ENCODE measurements at places on chromosomes 1 and 21. TPM values are rescaled to one million over a fixed set of nuclear protein-coding genes. Genes with fewer than 3 reads are reported as not detected.

DNA sequence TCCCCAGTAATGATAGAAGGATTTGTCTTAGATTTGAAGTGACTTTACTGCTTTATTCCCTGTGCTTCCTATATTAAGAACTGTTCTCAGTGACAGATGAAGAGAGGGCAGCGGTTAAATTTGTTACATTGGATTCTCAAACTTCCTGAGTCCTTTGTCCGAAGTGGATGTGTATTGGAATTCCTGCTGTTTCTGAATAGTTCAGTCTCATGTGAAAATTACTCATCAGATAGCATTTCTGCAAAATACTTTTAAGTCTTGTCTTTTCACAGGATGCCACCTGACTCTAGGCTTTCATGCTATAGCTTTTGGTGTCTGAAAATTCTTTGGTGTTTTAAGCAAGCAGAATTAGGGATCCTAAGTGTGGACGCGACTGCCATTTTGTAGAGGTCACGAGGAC is 83.6 kb downstream of the PRDM2 start:
- no peak for DNase-seq

ADAMTS5 gene
- total RNA-seq = 3.6 TPM

DNA sequence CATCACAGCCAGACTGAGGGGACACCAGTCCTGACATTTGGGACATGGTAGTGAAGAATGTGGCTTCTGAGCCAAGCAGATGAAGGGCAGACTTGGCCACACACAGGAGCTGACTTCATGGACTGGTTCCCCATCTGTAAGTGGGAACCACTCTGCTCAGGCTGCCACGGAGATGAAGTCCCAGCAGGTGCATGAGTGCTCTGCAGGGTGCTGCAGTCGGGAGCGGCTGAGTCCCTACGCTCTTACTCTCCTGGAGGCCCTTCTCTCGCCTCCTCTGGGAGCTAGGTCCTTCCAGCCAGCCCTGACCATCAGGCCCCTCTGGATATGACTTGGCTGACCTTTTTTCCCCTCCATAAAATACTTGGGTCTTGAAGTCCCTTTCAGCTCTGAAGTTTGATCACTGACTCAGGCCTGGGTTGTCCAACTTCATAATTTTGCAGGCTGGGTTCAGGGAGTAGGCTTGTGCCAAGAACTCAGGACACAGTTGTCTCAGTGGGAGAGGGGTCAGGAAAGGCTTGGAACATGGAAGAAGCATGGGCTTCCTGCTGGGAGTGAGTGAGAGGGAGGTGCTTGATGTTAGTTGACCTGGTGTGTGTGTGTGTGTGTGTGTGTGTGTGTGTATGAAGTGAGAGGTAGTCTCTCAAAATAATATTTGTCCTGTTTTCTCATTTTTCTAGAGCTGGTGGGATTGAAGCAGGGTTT is 21.0 kb upstream of the EPS8L3 start:
- DNase-seq = peak; percentile 34

DNA sequence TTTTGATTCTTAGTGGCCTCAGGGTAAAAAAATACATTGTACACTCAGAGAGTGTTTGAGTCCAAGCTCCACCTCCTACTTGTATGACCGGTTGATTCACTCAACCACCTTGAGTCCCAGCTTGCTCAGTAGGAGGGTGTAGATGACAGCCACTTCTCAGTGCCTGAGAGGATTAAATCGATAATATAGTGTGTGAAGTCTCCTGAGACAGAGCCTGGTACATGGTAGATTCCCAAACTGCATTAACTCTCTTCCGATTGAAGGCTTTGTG is 38.4 kb downstream of the NCMAP start:
- no peak for DNase-seq

VAV3 gene
- total RNA-seq = 1.7 TPM

DNA sequence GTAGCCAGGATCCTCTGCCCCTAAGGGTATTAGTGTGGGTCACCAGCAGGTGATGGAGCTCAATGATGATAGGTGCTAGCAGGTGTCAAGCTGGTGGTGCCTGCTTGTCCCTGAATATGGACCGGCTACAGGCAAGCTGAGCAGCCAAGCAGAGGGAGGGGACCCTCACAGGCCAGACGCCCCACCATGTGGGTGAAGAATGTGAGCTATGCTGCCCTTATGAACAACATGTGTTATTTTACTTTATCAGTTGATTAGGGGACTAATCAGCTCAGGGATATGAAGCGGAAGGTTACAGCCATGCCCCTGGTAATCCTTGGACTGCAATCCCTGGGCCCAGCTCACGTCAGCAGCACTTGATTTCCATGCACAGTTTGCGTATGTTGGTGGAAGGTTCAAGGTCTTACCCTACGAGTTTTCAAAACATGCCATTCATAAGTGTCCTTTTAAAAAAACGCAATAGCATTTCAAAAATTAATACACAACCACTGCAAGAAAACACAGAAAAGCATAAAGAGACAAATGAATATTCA is 106.0 kb downstream of the CDC7 start:
- no peak for DNase-seq

GRCh38 chr1:229027158-229027557 is 243.8 kb upstream of the RAB4A start:
- no peak for DNase-seq

- DNase-seq = no peak
Observed at GRCh38 chr1:24966121-24966723, 36.1 kb upstream of the RUNX3 start.

GRCh38 chr1:227094249-227094966 is 154.3 kb downstream of the COQ8A start:
- DNase-seq = no peak

AMY1A gene
- not detected for total RNA-seq

- no peak for DNase-seq
Observed at GRCh38 chr1:1407636-1408318, 684 bp upstream of the MRPL20 start.

KDF1 gene
- 0.68 TPM for total RNA-seq

DNA sequence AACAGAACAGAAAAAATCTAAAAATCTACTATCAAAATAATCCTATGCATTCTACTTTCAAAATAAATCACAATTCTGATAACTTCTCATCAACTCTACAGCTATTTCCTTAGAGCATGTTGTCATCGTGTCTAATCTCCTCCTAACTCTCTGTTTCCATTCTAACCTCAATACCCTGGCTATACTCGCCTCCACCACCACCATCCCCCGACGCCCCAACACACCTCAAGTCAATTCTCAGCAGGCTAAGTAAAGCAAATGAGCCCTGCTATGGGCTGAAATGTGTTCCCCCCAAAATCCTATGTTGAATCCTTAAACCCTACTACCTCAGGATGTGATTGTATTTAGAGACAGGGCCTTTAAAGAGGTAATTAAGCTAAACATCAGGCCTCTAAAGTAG is 34.6 kb downstream of the NRDC start:
- DNase-seq = no peak

- DNase-seq = no peak
Observed at GRCh38 chr1:143625886-143626285, 345.9 kb downstream of the FAM72C start.

APCS gene
- total RNA-seq = not detected

DNA sequence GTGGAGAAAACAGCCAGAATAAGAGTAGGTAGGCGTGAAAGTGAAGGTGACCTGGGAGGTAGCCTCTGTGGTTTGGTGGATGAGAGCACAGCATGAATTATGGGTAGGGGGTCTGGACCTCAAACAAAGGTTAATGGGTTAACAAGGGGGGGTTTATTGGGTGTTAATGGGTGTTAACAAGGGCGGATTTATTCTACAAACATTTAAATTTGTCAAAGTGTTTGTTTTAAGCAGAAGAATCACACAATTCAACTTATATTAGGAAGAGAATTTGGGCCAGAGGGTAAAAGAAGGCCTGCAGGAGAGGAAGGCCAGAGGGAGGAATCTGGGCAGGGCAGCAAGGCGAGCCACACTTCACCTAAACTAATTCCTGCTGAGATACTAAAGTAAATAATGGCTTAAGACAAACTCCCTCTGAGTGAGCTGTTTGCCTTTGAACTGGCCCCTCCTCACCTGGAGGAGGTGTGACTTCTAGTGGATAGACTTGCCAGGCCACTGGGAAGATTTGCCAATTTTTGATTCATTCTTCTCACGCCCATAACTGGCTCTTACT is 191.7 kb downstream of the GIPC2 start:
- DNase-seq = no peak

- DNase-seq = no peak
Observed at GRCh38 chr1:183674339-183674738, 21.2 kb upstream of the APOBEC4 start.

GRCh38 chr21:35044770-35045541 is 4.1 kb downstream of the RUNX1 start:
- DNase-seq = no peak

- no peak for DNase-seq
Observed at GRCh38 chr1:65725064-65725463, 67.6 kb upstream of the PDE4B start.

GRCh38 chr1:185674201-185674600 is 60.0 kb upstream of the HMCN1 start:
- DNase-seq = no peak

GRCh38 chr1:234750922-234751627 is 141.1 kb upstream of the IRF2BP2 start:
- no peak for DNase-seq

MATN1 gene
- not detected for total RNA-seq

GRCh38 chr1:119010201-119010600 is 22.1 kb upstream of the TBX15 start:
- no peak for DNase-seq

KAZN gene
- total RNA-seq = 4.3 TPM

DNA sequence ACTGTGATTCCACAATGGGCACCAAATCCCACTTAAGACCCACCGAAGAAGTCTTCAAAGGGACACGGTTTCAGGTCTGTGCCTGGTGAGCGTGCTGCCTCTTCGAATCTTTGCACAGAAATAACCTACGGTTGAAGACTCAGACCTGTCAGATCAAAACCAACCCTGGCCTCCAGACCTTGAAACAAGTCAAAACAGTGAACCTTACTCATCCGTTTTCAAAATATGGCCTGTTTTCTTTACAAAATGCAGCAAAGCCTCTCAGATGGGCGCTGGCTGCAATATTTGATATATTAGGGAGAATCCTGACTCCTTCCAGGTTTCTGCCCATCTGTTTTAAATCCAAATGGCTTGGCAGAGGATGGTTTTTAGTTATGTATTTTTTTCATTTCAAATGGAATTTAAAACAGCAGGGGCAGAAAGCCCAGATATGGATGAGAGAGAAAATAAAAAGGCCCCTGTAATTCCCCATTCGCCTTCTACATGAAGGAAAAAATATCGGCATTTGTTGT is 14.0 kb downstream of the JUN start:
- no peak for DNase-seq

- no peak for DNase-seq
Observed at GRCh38 chr1:90149101-90149500, 154.2 kb downstream of the ZNF326 start.

DNA sequence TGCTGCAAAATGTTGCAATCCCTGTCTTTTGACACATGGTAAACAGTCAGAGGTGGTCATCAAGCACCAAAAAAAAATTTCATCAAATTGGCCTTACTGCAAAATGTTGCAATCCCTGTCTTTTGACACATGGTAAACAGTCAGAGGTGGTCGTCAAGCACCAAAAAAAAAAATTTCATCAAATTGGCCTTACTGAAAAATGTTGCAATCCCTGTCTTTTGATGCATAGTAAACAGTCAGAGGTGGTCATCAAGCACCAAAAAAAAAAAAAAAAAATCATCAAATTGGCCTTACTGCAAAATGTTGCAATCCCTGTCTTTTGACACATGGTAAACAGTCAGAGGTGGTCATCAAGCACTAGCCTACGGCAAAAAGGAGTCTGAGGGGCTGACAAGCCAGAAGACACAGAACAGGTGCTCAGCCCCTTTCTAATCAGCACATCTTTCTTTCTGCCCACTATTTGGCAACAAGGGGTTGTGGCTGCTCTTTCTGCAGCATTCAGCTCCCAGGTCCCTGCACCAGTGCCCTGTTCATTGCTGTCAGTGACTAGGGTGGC is 223.8 kb downstream of the KCNH1 start:
- no peak for DNase-seq

DNA sequence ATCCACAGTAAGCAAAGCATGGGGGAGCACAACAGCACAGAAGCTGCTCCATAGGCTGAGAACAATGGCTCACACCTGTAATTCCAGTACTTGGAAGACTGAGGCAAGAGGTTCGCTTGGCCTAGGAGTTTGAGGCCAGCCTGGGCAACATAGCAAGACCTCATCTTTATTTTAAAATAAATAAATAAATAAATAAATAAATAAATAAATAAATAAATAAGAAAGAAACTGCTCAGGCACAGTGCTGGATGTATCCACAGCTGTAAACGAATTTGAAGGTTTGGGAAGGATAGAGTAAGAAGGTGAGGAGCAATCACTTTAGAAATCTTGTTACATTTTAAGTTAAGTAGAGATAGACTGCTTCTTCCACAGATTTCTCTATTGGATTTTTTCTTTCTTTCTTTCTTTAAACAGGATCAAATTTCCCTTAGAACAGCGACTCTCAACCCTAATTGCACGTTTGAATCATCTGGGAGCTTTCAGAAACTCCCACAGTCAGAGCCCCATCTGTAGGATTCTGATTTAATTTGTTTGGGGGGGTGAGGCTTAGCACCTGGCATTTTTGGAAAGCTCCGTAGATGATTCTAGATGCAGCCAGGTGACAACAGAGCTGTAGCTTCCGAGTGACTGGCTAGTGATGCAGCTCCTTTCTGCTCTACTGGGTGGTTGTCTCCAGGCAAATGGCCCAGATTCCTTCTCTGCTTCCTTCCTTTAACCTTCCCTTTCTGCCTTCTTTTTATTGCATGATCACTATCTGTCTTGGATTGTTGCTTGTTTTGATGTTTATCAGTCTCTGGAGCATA is 53.5 kb downstream of the S1PR1 start:
- DNase-seq = no peak

MMP23B gene
- total RNA-seq = 36.2 TPM

GBP3 gene
- 9.3 TPM for total RNA-seq

SLC45A1 gene
- 2.5 TPM for total RNA-seq

SMCP gene
- total RNA-seq = not detected

NTNG1 gene
- 0.38 TPM for total RNA-seq

DNA sequence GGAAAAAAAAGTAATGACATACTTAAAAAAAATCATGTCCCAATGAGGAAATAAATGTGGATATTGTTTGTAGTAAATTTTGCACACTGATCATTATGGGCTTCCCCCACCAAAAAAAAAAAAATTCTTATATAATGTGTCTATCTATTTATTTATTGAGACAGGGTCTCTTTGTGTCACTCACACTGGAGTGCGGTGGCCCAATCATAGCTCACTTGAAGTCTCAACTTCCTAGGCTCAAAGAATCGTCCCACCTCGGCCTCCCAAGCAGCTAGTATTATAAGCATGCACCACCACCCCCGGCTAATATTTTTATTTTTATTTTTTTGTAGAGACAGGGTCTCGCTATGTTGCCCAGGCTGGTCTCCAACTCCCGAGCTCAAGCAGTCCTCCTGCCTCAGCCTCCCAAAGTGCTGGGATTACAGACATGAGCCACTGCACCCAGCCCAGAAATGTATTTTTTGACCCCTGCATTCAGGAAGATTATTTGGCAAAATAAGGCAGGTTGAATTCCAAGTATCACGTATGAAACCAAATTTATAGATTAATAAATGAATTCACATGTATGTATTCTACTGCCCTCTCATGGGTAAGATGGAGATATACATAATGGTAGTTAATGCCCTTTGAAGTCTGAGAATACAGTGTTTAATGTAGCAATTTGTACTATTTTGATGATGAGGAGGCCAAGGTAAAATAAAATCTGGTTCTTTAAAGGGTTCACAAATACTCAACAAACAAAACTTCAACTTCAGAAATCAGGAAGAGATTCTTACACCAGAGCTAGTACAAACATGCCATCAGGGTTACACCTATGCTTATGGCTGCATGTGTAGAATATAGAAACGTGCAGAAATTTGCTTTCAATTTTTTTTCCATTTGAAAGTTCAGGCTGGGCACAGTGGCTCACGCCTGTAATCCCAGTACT is 1.4 kb upstream of the DENND2C start:
- DNase-seq = no peak

SPATA46 gene
- not detected for total RNA-seq

Data from Right ventricle myocardium inferior (tissue), 1 donor.